ENCODE measurements at places on chromosomes 5 and 9. TPM values are rescaled to one million over a fixed set of nuclear protein-coding genes. Genes with fewer than 3 reads are reported as not detected.

Gene CCDC180
- polyA plus RNA-seq: 2.6 TPM

Gene FAM114A2
- polyA plus RNA-seq: 2.2 TPM

Gene SNX18
- polyA plus RNA-seq: 10.8 TPM

Gene PCDHB2
- 29.2 TPM for polyA plus RNA-seq

Gene PCDHAC2
- 4.6 TPM for polyA plus RNA-seq

Gene SHISAL2B
- 12.4 TPM for polyA plus RNA-seq

Gene PIP5KL1
- polyA plus RNA-seq: 15.4 TPM

Gene SPOCK1
- polyA plus RNA-seq: 7.3 TPM

Gene IL13
- polyA plus RNA-seq: not detected

Gene SLC6A3
- 0.91 TPM for polyA plus RNA-seq

Gene PCDHA7
- polyA plus RNA-seq: 0.86 TPM

Gene TMEM167A
- polyA plus RNA-seq: 50.6 TPM

Gene PCDHA4
- polyA plus RNA-seq: 3.8 TPM

Gene STK32A
- 0.52 TPM for polyA plus RNA-seq

Gene TCOF1
- 35.9 TPM for polyA plus RNA-seq
